ENCODE measurements at places on chromosomes 5 and 9.

DNA sequence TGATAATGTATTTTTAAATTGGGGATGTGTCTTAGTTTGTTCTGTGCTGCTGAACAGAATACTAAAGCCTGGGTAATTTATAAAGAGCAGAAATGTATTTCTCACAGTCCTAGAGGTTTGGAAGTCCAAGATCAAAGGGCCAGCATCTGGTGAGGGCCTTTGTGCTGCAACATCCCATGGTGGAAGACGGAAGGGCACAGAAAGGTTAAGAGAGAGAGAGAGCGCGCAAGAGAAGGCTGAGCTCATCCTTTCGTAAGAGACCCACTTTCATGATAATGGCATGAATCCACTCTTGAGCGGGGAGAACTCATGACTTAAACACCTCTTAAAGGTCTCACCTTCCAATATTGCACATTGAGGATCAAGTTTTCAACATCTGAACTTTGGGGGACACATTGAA is 79.1 kb upstream of the GOLM1 start:
- DNase-seq, result no peak

GRCh38 chr9:121550569-121551512 is 51.2 kb upstream of the GGTA1 start:
- DNase-seq, result peak; percentile 75

DNA sequence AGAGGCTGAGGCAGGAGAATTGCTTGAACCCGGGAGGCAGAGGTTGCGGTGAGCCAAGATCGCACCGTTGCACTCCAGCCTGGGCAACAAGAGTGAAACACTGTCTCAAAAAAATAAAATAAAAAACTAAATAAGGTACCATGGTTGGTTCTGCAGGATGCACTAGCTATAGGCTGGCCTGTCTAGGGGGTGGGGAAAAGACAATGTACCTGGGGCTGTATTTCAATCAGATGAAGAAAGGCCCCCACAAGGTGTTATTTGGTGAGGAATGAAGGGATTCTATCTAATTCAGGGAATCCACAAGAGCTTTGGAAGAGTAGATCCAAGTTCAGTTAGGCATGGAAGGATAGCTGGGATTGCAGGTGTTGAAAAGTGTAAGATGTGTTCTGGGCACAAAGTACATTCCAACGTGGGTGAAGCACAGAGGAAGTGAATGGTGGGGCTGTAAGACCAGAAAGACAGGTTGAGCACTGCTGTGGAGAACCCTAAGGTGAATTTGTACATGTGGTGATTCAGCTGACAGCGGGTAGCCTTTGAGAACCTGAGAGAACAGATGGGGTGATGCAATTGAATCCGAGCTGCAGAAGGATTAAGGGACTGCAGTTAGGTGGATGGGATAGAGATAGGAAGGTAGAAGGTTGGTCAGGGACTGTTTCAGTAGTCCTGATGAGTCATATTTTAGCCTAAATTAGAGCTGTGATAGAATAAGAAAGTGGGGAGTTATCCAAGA is 71.8 kb downstream of the CAST start:
- DNase-seq, result no peak

GRCh38 chr9:89955144-89955543 is 350.3 kb downstream of the GADD45G start:
- no peak for DNase-seq

GRCh38 chr5:151432210-151432609 is 15.2 kb upstream of the SLC36A1 start:
- no peak for DNase-seq

DNA sequence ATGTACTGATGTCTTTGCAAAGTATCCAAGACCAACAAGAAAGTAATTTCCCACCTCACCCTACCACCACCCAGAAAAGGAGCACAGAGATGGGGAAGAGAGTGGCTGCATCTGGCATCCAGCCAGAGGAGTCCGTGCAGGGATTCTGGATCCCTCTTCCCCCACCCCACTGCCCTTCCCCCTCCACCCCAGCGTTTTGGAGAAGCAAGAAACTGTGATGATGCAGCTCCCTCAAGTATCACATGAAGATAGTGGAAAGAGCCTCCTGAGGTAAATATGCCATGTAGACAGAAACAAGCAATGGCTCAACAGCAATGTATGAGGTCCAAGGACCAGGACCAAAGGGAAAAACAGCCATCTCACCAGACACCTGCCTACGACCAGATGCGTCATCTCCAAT is 153.8 kb downstream of the DEPDC1B start:
- no peak for DNase-seq
